ENCODE measurements at places on chromosomes 16 and 17.

DNA sequence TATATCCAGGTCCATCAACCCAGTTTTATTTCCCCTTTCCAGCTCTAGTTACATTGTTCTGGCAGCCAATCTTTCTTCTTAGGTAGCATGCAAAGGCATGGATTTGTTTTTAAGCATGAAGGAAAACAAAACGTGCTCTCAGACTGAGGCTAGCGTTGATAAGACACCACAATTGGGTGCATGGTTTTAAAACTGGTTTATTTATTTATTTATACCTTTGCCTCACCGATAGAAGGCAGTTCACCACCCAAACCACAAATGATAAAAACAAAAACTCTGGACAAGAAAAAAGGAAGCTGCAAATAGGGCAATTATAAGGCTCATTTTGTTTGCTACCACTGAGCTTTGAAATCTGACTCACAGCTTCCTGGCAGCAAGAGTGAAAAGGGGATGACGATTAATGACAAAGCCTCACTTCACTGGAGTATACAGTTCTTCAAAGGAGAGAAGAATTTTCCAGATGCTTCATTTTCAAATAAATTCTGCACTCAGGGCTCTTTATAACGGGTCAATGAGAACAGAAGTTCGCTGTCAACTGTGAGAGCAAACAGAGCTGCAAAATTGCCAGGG, 278.4 kb upstream of the IRX5 start:
- DNase-seq, result no peak

GRCh38 chr16:87238361-87238715, 78.9 kb downstream of the C16orf95 start:
- DNase-seq, result no peak

DNA sequence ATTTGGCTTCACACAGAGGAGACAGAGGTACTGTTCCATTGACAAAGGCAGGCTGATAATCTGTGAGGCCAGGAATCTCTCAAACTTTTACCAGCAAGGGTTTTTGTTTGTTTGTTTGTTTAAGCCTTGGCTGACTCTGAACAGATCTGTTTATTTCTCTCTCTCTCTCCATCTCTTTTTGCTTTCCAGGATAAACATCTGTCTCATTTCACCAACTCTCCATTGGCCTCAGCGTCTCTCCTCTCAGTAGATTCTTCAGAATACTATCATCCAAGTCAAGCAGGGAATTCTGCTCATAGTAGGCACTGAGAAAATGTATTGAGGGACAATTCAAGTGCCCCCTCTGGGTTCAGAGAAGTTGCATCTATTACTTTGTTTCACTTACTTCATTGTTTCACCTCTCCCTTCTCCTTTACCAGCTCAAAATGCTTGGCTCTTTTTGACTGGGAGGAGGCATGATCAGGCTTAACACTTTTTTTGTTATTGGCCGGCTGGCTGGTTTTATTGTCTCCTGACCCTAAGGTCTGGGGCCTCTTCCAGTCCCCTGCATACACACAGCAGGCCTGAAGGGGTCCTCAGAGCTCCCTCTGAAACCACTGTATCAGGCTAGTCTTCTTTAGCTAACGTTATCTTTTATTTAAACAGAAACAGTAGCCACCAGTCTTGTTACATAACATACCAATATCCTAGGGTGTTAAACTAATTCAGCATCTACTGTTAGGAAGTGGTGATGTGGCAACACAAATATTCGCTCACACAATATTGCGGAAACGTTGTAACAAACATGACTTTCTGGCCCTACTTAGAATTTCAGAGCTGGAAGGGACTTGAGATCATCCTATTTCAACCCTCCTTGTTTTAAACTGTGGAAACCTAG, 2.0 kb upstream of the YPEL2 start:
- DNase-seq, result peak; percentile 68

DNA sequence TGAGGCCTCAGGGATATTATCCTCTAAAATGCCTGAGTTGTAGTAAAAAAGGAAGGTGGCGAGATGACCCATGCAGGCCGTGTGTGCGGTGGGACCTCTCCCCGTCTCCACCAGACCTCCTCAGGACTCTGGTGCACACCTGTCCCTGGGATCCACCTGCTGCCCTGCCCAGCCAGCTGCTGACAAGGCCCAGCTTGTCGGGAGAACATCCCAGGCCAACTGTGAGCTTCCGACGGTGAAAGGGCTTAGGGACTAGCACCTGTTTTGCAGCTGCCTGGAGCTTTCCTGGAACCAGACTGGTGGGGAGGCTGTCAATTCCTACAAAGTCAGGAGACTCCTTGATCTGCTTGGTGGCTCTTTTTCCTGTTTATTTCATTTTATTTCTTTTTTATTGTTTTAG, 11.6 kb downstream of the IL34 start:
- no peak for DNase-seq

DNA sequence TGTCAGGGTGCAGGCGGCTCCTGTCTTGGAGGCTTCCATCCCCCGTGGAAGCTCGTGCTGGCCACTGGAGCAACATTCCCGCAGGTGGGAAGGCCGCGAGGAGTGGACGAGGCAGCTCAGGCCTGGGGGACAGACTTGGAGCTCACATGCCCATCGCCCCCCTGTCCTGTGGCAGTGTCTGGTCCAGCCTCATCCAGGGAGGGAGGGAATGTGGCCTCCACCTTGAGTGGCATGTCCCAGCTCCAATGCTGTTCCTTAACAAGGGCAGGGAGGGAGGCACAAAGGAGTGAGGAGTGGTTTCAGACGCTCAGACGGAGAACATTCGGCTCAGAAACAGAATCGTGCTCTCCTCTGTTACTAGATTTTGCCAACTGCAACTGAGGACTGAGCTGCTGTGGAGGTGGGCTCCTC, 159.4 kb upstream of the CHMP6 start:
- no peak for DNase-seq

All from CD4-positive, alpha-beta T cell treated with Interleukin-6 for 4 hours (primary cell).